ENCODE measurements at places on chromosomes 13 and 19.
A peak's percentile ranks its signal among the peaks of the same experiment; 100 is the strongest.

DNA sequence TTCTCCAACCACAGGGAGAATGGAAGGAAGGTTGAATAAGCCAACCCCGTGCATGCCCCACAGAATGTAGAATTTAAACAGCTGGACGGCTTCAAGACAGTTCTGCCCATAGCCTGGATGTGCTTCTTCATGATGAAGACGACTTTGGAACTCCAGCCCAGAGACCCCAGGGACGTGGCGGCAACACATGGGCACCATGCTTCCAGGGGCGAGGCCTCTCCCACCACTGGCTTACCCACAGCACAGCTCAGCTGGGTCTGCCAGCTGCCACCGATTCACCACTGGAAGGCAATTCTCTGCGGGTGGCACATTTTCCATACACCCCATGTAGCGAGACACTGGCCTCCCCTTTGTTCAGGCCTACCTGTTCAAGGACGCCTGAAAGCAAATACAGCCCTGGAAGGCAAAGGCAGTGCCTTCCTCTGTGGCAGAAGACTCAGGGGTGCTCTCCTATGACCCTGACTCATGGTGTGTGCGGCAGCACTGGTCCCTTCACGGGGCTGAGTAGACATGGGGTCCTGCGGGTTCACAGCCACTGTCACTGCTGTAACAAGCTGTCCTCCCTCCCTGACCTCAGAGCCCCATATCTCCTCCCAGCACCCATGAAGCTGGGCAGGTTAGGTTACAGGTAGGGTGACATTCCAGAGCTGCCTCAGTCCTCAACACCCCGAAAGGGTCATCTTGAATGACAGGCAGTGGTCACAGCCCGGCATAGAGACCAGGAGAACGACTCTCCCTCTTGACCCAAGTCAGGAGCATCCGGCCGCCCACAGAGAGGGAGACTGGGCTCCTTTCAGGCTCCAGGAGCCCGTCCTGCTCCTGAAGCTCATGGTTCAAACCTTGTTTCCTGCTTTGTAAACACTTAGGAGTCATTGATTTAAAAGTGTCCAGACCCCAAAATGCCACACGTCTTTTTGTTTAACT, 72.7 kb downstream of the SPACA7 start:
- no peak for DNase-seq

GRCh38 chr13:91347996-91348905, 764 bp downstream of the MIR17HG start:
- peak; percentile 57 for DNase-seq

GRCh38 chr19:36101550-36102327, 9.2 kb upstream of the OVOL3 start:
- DNase-seq, result no peak

DNA sequence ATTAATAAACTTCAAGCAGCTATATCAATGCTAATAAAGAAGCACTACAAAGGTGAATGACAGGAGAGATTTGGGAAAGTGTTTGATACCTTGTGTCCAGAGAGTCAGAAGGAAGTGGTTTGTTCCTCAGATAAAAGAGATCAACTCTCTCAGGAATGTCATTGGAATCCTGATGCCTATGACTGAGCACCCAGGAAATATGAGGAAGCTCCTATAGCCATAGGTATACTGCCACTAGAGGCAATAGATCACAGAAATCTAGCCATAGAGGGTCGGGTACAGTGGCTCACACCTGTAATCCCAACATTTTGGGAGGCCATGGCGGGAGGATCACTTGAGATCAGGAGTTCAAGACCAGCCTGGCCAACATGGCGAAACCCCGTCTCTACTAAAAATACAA, 612.6 kb downstream of the DACH1 start:
- no peak for DNase-seq

DNA sequence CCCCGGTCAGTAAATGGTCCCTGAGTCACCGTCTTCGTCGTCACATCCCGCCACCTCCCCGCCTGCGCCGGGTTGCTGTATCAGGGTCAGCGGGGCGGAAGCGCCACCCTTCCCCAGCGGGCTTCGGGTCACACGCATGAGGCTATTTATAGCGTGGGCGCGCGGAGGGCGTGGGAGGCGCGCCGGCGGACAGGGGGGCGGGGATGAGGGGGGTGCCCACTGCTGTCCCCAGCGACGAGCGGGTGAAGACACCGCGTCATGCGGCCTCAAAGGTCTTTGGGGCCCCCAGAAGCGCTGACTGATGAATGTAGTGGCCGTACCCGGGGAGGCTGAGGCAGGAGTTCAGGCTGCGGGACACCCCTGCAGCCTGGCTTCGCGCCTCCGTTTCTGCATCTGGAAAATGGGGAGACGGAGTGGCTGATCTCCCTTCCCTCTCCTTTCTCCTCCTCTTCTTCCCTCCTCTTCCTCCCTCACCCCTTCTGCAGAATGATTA, 7.9 kb downstream of the UNC13A start:
- no peak for DNase-seq

DNA sequence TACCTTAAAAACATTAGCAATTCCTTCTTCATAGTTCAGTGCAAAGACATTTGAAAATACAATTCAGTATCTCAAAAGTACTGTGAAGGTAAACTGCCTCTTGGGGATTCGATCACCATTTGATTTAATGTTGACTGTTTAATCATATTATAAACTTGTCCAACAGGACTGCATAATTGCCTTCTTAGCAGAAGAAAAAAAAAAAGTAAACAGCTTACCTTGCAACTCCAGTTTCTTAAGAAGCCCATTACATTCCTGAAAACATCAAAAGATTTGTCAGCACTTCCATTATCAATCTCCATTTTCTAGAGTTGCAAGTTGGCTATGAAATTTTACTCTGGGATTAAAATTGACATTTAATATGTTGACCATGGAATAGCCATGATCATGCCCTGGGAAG, 1154.6 kb downstream of the OLFM4 start:
- no peak for DNase-seq

DNA sequence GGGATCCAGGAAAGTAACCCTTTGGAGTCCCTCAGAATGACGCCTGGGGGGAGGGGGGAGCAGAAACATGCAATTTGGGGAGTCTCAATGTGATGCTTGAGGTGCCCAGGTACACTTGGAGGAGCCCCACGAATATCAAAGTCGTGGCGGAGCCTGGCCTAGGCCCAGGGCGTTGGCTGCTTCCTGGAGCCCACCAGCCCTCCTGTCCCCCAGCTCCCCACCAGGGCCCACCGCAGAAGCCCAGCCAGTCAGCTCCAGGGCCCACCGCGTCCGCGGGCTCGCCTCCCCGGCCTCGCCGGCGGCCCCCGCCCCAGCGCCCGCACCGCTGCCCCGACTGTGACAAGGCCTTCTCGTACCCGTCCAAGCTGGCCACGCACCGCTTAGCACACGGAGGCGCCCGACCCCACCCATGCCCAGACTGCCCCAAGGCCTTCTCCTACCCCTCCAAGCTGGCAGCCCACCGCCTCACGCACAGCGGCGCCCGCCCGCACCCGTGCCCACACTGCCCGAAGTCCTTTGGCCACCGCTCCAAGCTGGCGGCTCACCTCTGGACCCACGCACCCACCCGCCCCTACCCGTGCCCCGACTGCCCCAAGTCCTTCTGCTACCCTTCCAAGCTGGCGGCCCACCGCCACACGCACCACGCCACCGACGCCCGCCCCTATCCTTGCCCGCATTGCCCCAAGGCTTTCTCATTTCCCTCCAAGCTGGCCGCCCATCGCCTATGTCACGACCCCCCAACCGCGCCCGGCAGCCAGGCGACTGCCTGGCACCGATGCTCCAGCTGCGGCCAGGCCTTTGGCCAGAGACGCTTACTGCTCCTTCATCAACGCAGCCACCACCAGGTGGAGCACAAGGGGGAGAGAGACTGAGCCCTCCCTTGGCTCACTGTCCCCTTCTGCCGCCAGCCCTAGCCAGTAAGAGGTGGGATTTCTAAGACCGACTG, 2.1 kb downstream of the ZNF575 start:
- DNase-seq, result no peak

DNA sequence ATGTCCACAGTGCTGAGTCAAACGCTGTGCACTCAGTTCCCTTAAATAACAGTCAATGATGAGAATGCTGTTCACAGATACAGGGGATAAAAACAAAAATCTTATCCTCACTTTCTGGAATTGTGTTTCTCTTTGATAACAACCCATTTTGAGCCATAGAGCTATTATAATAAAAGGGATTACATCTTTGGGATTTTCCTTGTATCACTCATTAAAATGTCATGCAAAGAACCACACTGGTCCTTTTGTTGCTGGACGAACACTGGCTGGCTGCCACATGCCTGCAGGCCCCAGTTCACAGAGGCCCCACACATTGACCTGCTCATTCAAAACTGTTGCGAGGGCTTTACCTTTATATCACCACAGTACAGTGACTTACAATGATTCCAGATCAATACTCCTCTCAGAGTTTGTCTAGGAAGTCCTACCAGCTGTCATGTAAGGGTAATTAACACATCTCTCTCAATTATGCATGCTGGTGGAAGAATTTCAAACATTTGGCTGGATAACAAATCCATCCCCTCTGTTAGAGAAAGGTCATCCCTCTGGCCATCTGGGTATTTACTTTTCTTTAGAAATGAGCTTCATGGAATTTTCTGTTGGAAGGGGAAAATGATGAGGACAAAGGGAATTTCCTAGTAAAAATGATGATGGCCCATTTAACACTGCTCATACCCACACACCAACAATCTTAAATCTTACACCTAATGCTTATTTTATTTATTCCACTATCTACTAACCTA, 85.9 kb downstream of the MBNL2 start:
- DNase-seq, result no peak

- no peak for DNase-seq
Observed at GRCh38 chr19:29372461-29372860, 153.3 kb upstream of the VSTM2B start.

DNA sequence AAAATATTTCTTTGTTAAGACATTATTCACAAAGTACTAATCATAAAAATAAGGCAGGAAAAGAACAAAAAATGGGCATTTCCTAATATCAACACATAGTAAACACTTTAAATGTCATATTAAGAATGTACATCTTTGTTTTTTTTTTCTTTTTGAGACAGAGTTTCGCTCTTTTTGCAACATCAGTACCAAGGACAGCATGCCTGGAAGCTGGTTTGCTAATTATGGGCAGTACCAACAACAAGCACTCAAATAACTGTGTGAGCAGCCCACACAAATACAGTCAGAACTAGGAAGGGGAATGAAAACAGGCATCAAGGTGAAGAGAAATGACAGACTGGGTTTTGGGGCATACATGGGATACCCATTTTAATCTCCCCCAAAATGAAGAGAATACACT, 788.0 kb upstream of the SLITRK1 start:
- DNase-seq, result no peak

DNA sequence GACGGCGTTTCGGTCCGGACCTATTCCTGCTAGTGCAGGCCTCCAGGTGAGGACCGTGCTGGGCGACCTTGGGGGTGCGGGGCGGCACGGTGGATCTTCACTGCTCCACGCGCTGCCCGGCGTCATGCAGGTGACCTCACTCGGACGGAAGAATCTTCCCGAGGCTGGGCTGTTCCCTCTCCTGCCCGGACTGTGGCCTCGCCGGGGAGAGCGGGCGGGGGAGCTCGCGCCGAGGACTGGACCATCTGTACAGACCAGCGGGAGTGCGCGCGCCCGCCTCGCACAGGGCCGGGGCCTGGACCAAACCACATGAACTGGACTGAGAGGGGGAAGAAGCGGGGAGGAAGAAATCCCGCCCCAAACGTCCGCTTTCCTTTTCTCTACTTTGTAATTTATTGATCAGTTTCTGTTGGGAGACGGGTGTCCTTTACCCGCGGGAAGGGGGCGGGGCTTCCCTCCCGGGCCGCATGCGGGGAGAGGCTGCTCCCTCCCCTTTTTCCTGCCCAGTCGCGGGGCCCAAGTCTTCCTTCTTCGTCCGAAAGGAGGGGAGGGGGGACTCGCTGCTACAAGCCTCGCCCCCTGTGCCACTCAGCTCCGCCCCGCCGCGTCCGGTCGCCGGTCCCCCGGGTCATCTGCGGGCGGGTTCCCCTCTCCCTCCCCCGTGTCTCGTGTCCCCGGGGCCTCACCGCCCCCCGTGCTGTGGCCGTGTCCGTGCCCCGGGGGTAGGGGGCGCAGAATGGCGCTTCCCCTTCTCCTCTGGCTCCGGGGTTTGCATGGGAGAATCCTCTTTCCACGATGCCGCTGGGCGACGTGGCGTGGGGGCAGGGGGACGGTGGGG, 4.9 kb downstream of the HRC start:
- no peak for DNase-seq

- peak; percentile 31 for DNase-seq
Observed at GRCh38 chr13:43908156-43909126, 28.7 kb downstream of the LACC1 start.

- no peak for DNase-seq
Observed at GRCh38 chr19:35975608-35976214, 19.3 kb upstream of the SDHAF1 start.

GRCh38 chr19:33234092-33234491, 8.4 kb upstream of the SLC7A10 start:
- DNase-seq, result no peak

DNA sequence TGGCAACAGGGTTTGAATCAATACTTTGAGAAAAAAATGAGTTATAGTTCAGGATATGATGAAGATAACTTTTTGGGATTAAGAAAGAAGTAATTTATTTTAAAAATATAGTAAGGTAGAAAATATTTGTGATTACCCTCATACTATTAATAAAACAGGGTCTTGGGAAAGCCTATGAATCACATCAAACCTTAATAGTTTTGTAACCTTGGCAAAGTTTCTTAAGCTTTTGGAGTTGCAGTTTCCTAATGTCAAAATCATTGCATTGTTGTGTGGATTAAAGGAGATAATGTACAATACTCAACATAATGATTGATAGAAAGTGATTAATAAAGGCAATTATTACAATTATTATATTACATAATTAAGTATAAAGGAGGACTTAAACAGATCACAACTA, 149.0 kb downstream of the LMO7 start:
- no peak for DNase-seq

- DNase-seq, result no peak
Observed at GRCh38 chr13:111503376-111503775, 182.9 kb downstream of the TEX29 start.

DNA sequence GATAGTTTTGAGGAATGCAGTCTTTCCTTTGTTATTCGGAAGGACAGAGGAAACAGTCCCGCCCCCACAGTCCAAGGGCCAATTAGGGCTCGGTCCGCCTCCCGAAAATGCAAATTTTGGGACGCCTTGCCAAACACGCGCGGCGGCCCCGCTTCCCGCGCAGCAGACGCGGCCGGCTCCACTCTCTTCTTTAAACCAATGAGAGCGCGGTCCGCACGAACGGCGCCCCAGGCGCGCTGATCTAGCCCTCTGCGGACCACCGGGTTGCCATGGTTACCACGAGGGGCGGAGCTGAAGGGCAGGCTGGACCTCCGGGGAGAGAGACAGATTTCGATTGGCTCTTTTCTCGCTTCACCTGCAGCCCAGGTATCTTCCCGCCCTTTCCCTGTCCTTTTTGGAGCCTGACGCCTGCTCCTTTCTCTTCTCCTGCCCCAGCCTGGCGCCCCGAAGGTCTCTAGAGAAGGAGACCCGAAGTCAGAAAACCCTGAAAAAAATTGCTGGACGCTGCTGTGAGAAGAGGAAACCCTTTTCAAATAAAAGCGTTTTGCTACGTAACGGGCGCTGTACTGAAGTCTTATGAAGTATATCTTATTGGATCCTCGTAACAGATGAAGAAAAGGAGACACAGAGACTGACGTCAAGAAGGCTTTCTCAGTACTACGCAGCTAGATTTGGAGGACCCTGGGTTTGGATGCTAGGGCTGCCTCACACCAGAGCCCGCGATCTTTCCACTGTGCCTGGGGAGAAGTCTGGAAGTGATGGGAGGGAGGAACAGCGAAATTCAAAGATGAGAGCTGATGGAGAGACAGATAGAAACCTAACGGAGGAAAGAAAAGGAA, 2.0 kb downstream of the PTH2 start:
- DNase-seq, result no peak

Measured in thymus (tissue), 14 donors.